ENCODE measurements at places on chromosomes 16 and 17. TPM values are rescaled to one million over a fixed set of nuclear protein-coding genes. Genes with fewer than 3 reads are reported as not detected.

GRCh38 chr17:61453566-61454380 is 1.6 kb downstream of the TBX4 start:
- ATAC-seq = no peak

DNA sequence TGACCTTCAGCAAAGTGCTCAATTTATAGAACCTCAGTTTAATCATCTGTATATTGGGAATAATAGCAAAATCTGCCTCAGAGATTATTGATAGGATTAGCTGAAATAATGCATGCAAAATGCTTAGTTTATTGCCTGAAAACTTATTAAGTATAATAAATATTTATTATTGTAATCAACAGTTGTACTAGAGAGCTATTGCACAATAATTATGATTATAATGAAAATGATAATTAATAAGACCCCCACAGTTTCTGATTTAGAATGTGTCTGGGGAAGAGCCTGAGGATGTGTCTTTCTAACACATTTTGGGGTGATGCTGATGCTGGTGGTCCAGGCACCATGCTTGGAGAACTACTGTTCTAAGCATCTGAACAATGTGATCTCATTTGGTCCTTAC is 419.6 kb downstream of the NPIPA7 start:
- ATAC-seq = no peak

- ATAC-seq = no peak
These were observed 12.2 kb upstream of the KCNJ2 start for GRCh38 chr17:70157151-70157550.

- no peak for ATAC-seq
These were observed 32.6 kb downstream of the KDM8 start for GRCh38 chr16:27235938-27236245.

DNA sequence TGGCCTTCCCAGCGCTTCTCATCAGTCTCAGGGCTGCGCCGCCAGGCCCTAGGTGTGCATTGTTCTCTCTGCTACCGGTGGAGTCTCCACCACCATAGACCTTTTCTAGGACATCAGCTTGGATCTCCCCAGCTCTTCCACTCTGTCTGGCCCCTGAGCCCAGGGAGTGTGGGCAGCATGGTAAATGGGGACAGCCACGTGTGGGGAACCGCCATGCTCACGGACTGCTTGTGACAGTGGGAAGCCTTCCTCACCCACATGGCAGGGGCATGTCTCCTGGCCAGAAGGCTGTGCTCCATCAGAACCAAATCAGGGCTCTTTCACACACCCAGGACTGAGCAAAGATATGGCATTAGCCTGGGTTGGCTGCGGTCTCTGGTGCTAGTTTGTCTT is 51.3 kb downstream of the TNFRSF13B start:
- no peak for ATAC-seq

- no peak for ATAC-seq
These were observed 117.6 kb upstream of the ZNF750 start for GRCh38 chr17:82957469-82957795.

- ATAC-seq = no peak
These were observed 162.8 kb upstream of the ANKFN1 start for GRCh38 chr17:55990332-55991006.

DNA sequence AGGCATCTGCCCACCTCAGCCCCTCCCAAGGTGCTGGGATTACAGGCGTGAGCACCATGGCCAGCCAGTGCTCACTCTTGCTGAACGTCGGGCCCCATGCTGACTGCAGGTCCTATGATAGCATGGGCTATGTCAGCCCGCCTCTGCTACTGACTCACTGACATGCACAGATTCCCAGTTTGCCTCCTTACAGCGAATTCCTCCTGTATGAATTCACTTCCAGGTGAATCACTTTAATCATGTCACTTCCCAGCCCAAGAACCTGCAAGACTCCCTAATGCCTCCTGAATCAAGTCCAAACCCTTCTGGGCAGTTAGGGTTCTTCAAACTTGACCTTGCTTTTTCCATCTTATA is 16.1 kb upstream of the UBTF start:
- peak; percentile 52 for ATAC-seq

GRCh38 chr16:35732046-35732810 is 2272.8 kb downstream of the TP53TG3F start:
- ATAC-seq = no peak

- ATAC-seq = no peak
These were observed 14.7 kb downstream of the RNF43 start for GRCh38 chr17:58402679-58403078.

Gene ZNF629
- 7.9 TPM for total RNA-seq

Gene NPW
- total RNA-seq = not detected

Gene HYDIN
- 52.9 TPM for total RNA-seq

Gene SLC5A10
- total RNA-seq = 0.71 TPM

Gene ERCC4
- 6.5 TPM for total RNA-seq

Gene ALOX12
- total RNA-seq = 0.82 TPM

Gene HERPUD1
- total RNA-seq = 101 TPM

Gene EVPLL
- not detected for total RNA-seq

Gene NPIPB9
- 2.0 TPM for total RNA-seq
